ENCODE measurements at places on chromosomes 2 and 18. TPM values are rescaled to one million over a fixed set of nuclear protein-coding genes. Genes with fewer than 3 reads are reported as not detected.

The KCTD18 gene
- total RNA-seq: 11.5 TPM

The DCC gene
- total RNA-seq: under 0.01 TPM

The SCN3A gene
- 0.52 TPM for total RNA-seq

The LHCGR gene
- total RNA-seq: 4.2 TPM

The TRAPPC12 gene
- 50.6 TPM for total RNA-seq

The C2orf80 gene
- not detected for total RNA-seq

The AQP12A gene
- not detected for total RNA-seq

The FLACC1 gene
- total RNA-seq: 1.0 TPM

The GKN2 gene
- total RNA-seq: not detected

The COX5B gene
- 669 TPM for total RNA-seq

The DPP4 gene
- 24.0 TPM for total RNA-seq

The NT5DC4 gene
- not detected for total RNA-seq

The ASAP2 gene
- total RNA-seq: 17.7 TPM

The SOWAHC gene
- 9.4 TPM for total RNA-seq

The EHD3 gene
- total RNA-seq: 2.6 TPM
